Osteoblast (primary cell): ENCODE measurements at places on chromosomes 11 and 22.
A peak's percentile ranks its signal among the peaks of the same experiment; 100 is the strongest.

DNA sequence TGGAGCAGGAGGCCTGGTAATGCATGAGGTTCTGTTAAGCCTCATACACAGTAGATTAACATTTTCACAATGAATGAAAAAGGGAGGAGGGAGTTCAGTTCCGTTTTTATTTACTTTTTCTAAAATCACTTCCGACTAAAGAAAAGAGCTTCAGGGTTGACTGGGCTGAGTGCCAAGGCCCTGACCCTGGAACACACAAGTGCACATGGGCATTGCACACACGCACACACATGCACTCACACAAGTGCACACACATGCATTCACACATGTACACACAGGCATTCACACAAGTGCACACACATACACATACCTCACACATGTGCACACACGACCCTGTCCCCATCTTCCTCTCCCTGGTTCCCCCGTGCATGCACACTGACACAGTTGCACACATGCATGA, 303.3 kb downstream of the BRD1 start:
- no peak overlapping the region for H3K27ac ChIP-seq
- no peaks in the 10 kb centered on the region for H3K36me3 ChIP-seq
- no peaks in the 10 kb centered on the region for H3K27me3 ChIP-seq
- H3K4me3 ChIP-seq = no peak overlapping the region
- no peaks in the 10 kb centered on the region for H3K4me1 ChIP-seq

- H3K27ac ChIP-seq = peak overlapping the region; percentile 63
- H3K4me3 ChIP-seq = peak overlapping the region; percentile 25
- DNase-seq = no peak
Observed at GRCh38 chr22:35995348-35995747, 33.3 kb downstream of the RBFOX2 start.

DNA sequence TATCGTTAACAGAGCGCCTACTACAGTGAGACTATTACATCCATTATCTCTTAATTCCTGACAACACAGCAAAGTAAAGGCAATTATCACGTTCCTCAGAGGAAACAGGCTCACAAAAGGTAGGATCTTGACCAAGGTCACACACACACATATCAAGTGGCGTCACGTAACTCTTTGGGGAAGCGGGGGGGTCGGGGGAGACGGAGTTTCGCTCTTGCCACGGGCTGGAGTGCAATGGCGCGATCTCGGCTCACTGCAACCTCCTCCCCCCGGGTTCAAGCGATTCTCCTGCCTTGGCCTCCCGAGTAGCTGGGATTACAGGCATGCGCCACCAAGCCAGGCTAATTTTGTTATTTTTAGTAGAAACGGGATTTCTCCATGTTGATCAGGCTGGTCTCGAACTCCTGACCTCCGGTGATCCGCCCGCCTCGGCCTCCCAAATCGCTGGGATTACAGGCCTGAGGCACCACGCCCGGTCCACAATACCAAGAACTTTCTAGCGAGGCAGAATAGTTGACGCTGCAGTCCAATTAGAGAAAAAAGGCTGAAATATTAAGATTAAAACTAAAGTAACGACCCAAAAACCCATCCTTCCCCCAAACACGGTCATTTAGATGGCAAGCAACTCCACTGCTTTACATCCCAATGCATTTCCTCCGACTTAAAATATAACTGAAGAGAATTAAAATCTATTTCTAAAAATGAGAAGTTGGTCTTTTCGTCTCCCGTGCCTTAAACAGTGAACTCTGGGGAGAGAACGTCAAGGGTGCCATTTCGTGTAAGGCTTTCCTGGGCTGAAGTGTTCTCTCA, 1.2 kb downstream of the DDX17 start:
- H3K36me3 ChIP-seq = peaks cover 31% of the 10 kb centered on the region
- peak; percentile 63 for DNase-seq
- peaks cover 26% of the 10 kb centered on the region for H3K4me1 ChIP-seq
- peak overlapping the region; percentile 99 for H3K4me3 ChIP-seq

DNA sequence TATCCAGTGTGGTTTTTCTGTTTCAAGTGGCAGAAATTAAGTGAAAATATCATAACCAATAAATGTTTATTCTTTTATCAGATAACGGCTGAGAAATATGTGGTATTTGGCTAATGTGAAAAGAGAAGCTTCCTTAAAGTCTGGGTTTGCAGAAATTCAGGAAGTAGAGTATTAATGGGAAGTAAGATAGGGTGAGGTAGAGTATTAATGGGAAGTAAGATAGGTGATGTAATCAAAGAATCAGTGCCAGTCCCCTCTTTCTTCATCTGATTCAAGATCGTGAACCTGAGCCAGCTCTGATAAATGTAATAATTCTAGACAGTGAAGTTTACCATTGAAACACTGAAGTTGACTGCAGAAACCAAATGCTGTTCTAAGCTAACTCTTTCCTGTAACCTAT, 30.9 kb downstream of the TRPC6 start:
- H3K27me3 ChIP-seq = no peaks in the 10 kb centered on the region
- no peaks in the 10 kb centered on the region for H3K4me1 ChIP-seq
- H3K36me3 ChIP-seq = no peaks in the 10 kb centered on the region
- H3K4me3 ChIP-seq = no peak overlapping the region
- no peak for DNase-seq

- no peak overlapping the region for H3K4me3 ChIP-seq
- H3K36me3 ChIP-seq = peaks cover 46% of the 10 kb centered on the region
- peaks cover 12% of the 10 kb centered on the region for H3K4me1 ChIP-seq
- no peak for DNase-seq
Observed at GRCh38 chr11:130890039-130890745, 26.1 kb downstream of the SNX19 start.

DNA sequence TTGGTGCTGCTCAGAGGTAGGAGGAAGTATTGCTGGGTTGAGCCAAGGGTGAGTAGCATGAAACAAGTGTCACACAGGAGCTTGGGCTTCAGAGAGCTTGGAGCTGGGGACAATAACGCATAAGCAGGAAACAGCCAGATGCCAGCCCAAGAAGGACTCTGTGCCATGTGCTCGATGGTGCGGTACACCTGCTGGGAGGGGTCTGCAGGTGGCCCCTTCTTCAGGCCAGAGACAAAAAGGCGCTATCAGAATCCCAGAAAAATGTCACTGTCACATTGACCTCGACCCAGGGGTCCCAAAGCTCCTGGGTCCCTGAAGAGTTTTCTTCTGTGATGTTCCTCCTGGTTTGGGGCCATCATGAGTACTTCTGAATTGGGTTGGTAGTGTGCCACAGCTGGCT, 244.4 kb downstream of the TBC1D22A start:
- no peaks in the 10 kb centered on the region for H3K27me3 ChIP-seq
- H3K4me3 ChIP-seq = no peak overlapping the region
- DNase-seq = peak; percentile 27
- H3K4me1 ChIP-seq = no peaks in the 10 kb centered on the region
- H3K27ac ChIP-seq = no peak overlapping the region
- H3K36me3 ChIP-seq = peaks cover 6% of the 10 kb centered on the region

GRCh38 chr11:118252688-118253087, 523 bp upstream of the MPZL3 start:
- peaks cover 20% of the 10 kb centered on the region for H3K27me3 ChIP-seq
- H3K4me1 ChIP-seq = peaks cover 2% of the 10 kb centered on the region
- H3K27ac ChIP-seq = no peak overlapping the region
- no peak for DNase-seq

- no peak for DNase-seq
- peaks cover 67% of the 10 kb centered on the region for H3K4me1 ChIP-seq
- H3K4me3 ChIP-seq = no peak overlapping the region
- H3K27me3 ChIP-seq = no peaks in the 10 kb centered on the region
- no peaks in the 10 kb centered on the region for H3K36me3 ChIP-seq
Observed at GRCh38 chr11:11983427-11983826, 25.0 kb downstream of the DKK3 start.

GRCh38 chr11:95229993-95230809, 801 bp downstream of the SESN3 start:
- H3K27ac ChIP-seq = peak overlapping the region; percentile 33
- no peaks in the 10 kb centered on the region for H3K36me3 ChIP-seq
- H3K27me3 ChIP-seq = no peaks in the 10 kb centered on the region
- H3K4me1 ChIP-seq = peaks cover 30% of the 10 kb centered on the region
- peak; percentile 21 for DNase-seq

DNA sequence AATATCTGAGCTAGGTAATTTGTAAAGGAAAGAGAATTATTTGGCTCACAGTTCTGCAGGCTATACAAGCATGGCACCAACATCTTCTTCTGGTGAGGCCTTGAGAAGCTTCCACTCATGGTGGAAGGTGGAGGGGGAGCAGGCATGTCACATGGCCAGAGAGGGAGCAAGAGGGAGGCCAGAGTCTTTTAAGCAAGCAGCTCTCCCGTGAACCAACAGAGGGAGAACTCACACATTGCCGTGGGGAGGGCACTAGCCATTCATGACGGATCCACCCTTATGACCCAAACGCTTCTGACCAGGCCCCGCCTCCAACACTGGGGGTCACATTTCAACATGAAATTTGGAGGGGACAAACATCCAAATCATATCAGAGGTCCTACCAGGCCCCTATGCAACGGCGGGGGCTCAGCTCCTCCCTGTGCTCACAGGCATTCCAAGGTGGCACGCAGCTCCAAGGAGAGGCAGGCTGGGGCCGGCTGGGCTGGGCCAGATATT, 4.6 kb downstream of the C11orf96 start:
- peaks cover 17% of the 10 kb centered on the region for H3K4me1 ChIP-seq
- H3K4me3 ChIP-seq = no peak overlapping the region
- peaks cover 43% of the 10 kb centered on the region for H3K27me3 ChIP-seq
- H3K27ac ChIP-seq = no peak overlapping the region

- DNase-seq = peak; percentile 97
- H3K27me3 ChIP-seq = no peaks in the 10 kb centered on the region
- peak overlapping the region; percentile 97 for H3K27ac ChIP-seq
- H3K4me3 ChIP-seq = peak overlapping the region; percentile 82
- peaks cover 28% of the 10 kb centered on the region for H3K4me1 ChIP-seq
Observed at GRCh38 chr11:66335531-66336233, 552 bp downstream of the RIN1 start.

- no peak overlapping the region for H3K4me3 ChIP-seq
- H3K36me3 ChIP-seq = peaks cover 25% of the 10 kb centered on the region
- peak overlapping the region; percentile 77 for H3K27ac ChIP-seq
Observed at GRCh38 chr11:66328302-66329144, 7.7 kb downstream of the RIN1 start.

DNA sequence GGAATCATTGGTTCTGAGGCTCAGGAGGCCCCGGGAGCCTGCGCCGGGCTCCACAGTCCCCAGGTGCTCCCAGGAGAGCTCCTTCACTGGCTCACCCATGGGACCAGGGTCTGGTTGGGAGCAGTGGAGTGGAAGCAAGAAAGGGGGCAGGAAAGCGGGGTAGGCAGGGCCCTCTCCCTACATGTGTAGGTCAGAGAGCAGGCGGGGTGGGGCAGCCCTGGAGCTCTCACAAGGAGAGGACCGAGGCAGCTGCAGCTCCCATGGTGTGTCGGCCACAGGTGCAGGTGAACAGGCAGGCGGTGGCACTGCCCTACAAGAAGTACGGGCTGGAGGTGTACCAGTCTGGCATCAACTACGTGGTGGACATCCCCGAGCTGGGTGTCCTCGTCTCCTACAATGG, 28.3 kb downstream of the MUC2 start:
- no peak overlapping the region for H3K4me3 ChIP-seq
- H3K27ac ChIP-seq = no peak overlapping the region
- H3K27me3 ChIP-seq = no peaks in the 10 kb centered on the region

- no peak overlapping the region for H3K4me3 ChIP-seq
- no peaks in the 10 kb centered on the region for H3K27me3 ChIP-seq
- no peaks in the 10 kb centered on the region for H3K36me3 ChIP-seq
Observed at GRCh38 chr11:23404225-23405160, 544.2 kb upstream of the CCDC179 start.

- H3K27ac ChIP-seq = no peak overlapping the region
- H3K27me3 ChIP-seq = no peaks in the 10 kb centered on the region
- no peak for DNase-seq
- peaks cover 7% of the 10 kb centered on the region for H3K4me1 ChIP-seq
- H3K36me3 ChIP-seq = no peaks in the 10 kb centered on the region
- no peak overlapping the region for H3K4me3 ChIP-seq
Observed at GRCh38 chr11:75831915-75832502, 17.0 kb downstream of the UVRAG start.

- H3K4me1 ChIP-seq = peaks cover 23% of the 10 kb centered on the region
- peak; percentile 100 for DNase-seq
- no peaks in the 10 kb centered on the region for H3K27me3 ChIP-seq
- H3K36me3 ChIP-seq = peaks cover 10% of the 10 kb centered on the region
- no peak within 1 kb of the TSS for H3K27ac ChIP-seq
Observed at GRCh38 chr11:65111744-65112545, at the start of gene TM7SF2. Gene TM7SF2, plus strand, starts transcription at chr11:65111872. Its CDS starts 144 bp downstream, at chr11:65112016.

GRCh38 chr11:112174789-112175598, at the start of gene BCO2:
Gene BCO2, plus strand, starts transcription at chr11:112175512. Its CDS starts 90 bp downstream, at chr11:112175602.
- H3K4me3 ChIP-seq = peak within 1 kb of the TSS; percentile 59
- peaks cover 25% of the 10 kb centered on the region for H3K4me1 ChIP-seq
- H3K36me3 ChIP-seq = no peaks in the 10 kb centered on the region
- DNase-seq = peak; percentile 79
- H3K27ac ChIP-seq = peak within 1 kb of the TSS; percentile 64

- H3K4me3 ChIP-seq = no peak overlapping the region
- peaks cover 15% of the 10 kb centered on the region for H3K4me1 ChIP-seq
Observed at GRCh38 chr11:60775420-60775961, 9.6 kb upstream of the MS4A10 start.

DNA sequence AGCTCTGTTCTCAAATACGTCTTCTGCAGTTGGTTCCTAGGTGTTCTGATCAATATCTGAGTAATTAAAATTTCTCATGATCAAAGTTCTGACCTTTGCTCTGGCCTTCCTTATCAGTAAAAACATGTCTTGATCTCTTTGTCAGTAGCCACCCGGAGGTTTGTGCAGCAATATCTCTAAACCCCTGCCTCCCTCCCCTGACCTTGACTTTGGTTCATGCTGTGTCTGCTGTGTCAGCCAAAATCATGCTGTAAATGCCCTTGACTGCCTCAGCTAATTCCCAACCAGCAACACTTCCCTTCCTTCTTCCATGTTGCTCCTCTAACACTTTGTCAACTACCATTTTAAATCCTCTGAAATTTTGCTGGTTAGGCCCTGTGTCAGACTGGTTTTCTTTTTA, 424.7 kb downstream of the FAM181B start:
- peak; percentile 25 for DNase-seq
- H3K27ac ChIP-seq = no peak overlapping the region
- no peaks in the 10 kb centered on the region for H3K36me3 ChIP-seq
- no peak overlapping the region for H3K4me3 ChIP-seq
- H3K4me1 ChIP-seq = no peaks in the 10 kb centered on the region

DNA sequence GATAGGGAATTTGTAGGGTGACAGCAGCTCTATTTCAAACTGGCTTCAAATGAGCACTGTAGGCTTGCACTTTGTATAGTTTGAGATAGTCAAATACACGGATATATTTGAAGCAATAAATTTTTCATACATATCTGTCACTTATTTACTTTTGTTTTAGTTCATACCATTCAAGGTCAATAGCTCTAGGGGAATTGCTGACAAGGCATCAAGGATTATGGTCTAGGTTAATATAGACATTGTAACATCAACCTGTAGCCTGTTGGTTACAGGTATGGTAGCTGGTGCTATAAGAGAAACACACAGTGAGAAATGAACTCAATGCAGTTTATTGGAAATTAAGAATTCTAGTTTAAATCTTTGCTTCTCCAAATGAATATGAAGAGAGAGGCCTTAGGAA, 267.6 kb downstream of the SOX6 start:
- DNase-seq = no peak
- H3K27ac ChIP-seq = no peak overlapping the region
- no peaks in the 10 kb centered on the region for H3K27me3 ChIP-seq
- H3K36me3 ChIP-seq = no peaks in the 10 kb centered on the region
- no peak overlapping the region for H3K4me3 ChIP-seq
